Small intestine (tissue), 16 donors: ENCODE measurements at places on chromosomes 3 and 15. TPM values are rescaled to one million over a fixed set of nuclear protein-coding genes. Genes with fewer than 3 reads are reported as not detected.

The ZNF385D gene
- not detected for polyA plus RNA-seq

DNA sequence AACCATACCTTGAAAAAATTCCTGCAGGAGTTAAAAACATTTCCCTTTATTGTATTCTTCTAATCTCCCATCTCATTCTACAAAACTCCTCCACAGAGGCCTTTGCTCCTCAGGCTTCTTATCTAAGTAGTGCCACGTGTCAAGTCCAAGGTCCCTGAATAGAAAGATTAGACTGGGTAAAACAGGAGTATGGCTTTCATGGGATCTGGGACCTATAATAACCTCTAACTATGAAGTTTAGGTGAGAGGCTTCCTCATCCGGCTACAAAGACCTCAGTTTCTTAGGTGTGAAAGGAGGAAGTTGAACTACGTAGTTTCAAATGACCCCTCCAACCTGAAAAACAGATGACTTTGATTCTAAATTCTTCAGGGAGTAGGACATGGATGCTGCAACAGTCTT is 20.0 kb downstream of the GPR15 start:
- peak; percentile 96 for DNase-seq

GRCh38 chr3:40681658-40682055 is 156.9 kb downstream of the ZNF621 start:
- no peak for DNase-seq

DNA sequence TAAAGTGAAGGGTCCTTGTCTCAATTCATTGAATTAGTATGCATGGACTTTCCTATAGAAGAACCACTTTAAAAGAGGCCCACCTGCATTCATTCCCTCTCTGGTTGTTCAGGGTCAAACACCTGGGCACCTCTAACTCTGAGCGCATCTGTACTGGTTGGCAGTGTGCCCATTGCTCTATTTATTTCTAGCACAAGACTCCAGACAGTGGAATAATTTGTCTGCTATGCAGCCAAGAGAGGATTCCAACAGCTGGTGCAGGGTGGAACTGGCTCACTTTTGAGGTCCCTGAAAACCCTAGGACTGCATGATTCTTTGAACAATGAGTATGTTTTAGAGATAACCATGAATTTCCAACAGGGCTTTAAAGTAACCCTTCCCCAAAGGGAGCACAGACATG is 57.9 kb downstream of the CCDC33 start:
- DNase-seq, result no peak

DNA sequence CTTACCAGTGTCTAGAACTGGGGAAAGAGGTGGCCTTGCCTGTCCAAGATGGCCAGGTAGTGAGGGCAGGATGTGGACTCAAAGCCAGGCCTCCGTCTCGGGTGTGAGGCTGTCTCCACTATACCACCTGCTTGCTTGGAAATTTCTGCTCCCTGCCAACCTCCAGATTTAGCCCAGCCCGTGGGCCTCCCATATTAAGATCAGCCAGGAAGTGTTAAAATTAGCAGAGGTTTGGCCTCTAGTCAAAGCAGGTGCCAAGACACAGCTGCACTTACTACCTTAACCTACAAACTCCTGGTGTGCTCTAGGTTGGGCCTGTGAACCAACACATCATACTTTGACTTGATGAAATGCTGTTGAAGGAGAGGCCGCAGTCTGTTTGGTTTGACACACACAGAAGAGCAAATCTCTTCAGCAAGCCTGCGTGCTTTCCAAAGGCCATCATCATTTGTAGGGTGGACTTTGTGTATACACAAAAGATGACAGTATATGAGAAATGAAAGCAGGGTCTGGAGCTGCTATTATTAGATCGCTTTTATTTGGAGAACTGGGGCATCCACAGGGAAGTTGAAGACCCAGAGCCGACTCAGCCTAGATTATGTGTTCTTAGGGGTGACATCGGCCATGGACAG is 206.5 kb downstream of the XXYLT1 start:
- no peak for DNase-seq

GRCh38 chr3:101204246-101204645 is 116.1 kb downstream of the IMPG2 start:
- DNase-seq, result no peak

DNA sequence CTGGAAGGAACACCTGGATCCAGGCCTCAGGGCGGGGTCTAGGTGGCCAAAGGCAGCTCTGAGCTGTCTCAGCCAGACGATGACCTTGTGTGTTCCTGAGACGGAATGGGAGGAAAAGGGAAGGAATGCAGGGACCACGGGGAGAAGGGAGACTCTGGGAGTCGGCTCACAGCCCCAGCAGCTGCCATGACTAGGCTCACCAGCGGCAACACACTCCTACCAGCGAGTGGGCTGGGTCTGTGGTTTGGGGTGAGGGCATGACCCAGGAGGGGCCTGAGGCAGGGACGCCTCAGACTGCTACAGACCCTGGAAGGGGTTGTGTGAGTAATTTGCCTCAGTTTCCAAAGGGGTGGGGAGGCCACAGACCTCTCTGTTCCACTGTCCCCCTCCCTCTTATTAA is 19.8 kb downstream of the IQSEC1 start:
- no peak for DNase-seq

The LMCD1 gene
- 2.5 TPM for polyA plus RNA-seq

- DNase-seq, result peak; percentile 10
Measured at GRCh38 chr15:83092309-83092976, 15.0 kb upstream of the TM6SF1 start.

DNA sequence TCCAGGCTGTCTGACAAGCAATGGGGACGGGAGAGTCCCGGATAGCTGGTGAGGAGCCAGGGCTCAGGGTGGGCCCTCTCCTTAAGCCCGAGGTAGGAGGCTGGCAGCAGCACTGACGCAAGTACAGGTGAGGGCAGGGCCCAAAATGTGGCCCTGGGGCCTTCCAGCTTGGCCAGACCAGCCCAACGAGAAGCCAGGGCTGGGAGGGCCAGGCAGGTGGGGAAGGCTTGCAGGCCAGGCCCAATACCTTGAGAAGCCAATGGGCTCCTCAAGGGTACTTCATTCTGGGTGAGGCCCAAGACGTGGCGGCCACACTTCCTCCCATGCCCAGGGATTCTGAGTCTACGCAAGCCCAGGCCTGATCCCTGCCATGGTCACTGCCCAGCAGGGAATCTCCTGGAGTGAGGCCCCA is 37.2 kb downstream of the AMOTL2 start:
- DNase-seq, result no peak

The GOLGB1 gene
- 28.9 TPM for polyA plus RNA-seq

DNA sequence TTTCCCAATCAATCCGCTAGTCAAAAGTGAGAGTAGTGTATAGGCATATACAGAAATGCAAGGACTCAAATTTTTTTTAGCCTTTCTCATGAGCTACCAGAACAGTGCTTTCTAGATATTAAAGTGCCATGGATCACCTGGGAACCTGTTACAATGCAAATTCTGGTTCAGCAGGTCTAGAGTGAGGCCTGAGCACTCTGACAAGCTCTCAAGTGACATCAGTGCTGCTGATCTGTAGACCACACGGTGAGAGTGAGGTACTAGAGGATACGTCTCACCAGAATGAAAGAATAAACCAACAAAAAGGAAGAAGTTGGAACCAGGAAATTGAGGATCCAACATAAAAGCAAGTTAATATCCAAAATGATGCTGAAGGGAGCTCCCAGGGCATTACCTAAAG is 16.0 kb upstream of the PLA2G4D start:
- DNase-seq, result no peak

DNA sequence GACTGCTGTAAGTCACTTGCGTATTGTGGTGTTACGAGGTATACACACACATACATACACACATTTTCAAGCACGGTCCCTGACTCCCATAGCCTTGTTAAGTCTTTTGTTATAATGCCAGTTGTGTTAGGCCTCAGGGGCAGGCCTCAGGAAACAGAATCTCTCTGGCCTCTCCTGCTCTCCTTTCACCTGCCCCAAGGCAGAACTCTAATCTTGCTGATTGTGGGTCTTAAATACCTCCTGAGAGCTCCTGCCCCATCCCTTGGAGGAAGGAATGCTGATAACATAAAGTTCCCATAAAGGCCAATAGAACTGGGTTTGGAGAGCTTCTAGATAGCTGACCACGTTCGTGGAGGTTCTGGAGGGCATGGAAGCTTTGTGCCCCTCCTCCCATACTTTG is 3.9 kb upstream of the NIT2 start:
- no peak for DNase-seq

- DNase-seq, result peak; percentile 79
Measured at GRCh38 chr3:50503504-50504342, at the start of gene CACNA2D2. TSS of gene CACNA2D2 (minus strand) at chr3:50503634. CDS start at chr3:50503423, 211 bp downstream.

The SLCO3A1 gene
- 0.89 TPM for polyA plus RNA-seq

GRCh38 chr15:89735773-89736172 is 15.3 kb downstream of the MESP1 start:
- no peak for DNase-seq

GRCh38 chr3:129360705-129361460 is 67.6 kb downstream of the EFCAB12 start:
- DNase-seq, result no peak

DNA sequence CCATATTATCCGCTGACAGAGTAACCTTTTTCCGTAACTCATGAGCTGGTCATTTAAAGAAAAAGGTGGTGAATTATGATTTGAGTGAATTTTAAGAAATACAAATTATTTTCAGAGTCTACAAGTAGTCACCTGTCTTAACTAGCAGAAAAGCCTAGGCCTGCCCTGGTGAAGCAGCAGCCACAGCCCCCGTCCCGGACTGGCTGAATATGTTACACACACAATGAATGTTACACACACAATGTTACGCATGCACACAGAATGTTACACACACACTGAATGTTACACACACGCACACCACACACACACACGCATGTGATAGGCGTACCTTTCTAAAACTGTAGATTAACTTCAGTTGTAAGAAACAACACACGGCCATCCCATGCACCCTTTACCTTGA is 77.8 kb downstream of the VGLL4 start:
- DNase-seq, result no peak

DNA sequence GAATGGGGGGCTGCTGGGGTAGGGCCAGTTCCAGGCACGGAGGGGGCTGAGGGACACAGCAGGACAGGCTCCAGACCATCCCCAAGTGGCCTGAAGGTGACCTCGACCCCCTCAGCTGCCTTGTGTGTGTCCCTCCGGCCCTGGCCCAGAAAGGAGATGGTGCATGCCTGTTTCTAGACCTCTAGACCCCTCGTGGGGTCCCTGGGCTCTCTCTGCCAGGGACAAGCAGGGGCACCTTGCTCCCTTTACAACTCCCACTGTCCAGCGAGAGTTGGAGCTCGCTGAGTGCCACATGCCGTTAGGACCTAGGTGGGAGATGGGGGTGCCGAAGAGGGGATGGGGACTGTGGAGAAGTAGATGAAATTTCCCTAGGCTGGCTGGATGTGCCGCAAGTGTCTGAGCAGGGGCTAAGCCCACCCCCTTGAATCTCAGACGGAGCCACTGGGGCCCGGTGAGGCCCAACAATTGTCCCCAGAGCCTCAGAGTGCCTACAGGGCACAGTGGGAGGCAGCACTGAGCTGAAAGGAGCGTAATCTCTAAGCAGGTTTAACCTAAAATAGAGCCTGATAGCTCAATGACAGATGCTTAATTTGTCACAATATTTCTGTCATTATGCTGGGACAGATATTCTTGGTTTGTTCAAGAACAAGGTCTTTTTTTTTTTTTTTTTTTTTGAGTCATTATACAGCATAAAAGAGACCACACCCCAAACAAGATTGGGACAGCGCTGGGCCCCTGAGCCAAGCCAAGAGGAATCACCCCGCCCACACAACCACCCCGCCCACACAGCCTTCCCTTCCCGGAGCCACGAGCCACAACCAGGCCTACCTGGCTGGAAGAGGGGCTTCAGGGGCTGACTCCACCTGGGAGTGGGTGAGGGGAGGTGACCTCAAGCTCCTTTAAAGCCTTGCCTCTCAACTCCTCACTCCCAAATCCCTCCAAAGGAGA is 23.6 kb upstream of the KLF13 start:
- DNase-seq, result no peak

GRCh38 chr3:133448478-133449122 is 48.7 kb downstream of the BFSP2 start:
- no peak for DNase-seq

GRCh38 chr3:46812237-46812791 is 50.9 kb downstream of the MYL3 start:
- peak; percentile 60 for DNase-seq

GRCh38 chr15:70509282-70509662 is 254.1 kb downstream of the UACA start:
- DNase-seq, result no peak

DNA sequence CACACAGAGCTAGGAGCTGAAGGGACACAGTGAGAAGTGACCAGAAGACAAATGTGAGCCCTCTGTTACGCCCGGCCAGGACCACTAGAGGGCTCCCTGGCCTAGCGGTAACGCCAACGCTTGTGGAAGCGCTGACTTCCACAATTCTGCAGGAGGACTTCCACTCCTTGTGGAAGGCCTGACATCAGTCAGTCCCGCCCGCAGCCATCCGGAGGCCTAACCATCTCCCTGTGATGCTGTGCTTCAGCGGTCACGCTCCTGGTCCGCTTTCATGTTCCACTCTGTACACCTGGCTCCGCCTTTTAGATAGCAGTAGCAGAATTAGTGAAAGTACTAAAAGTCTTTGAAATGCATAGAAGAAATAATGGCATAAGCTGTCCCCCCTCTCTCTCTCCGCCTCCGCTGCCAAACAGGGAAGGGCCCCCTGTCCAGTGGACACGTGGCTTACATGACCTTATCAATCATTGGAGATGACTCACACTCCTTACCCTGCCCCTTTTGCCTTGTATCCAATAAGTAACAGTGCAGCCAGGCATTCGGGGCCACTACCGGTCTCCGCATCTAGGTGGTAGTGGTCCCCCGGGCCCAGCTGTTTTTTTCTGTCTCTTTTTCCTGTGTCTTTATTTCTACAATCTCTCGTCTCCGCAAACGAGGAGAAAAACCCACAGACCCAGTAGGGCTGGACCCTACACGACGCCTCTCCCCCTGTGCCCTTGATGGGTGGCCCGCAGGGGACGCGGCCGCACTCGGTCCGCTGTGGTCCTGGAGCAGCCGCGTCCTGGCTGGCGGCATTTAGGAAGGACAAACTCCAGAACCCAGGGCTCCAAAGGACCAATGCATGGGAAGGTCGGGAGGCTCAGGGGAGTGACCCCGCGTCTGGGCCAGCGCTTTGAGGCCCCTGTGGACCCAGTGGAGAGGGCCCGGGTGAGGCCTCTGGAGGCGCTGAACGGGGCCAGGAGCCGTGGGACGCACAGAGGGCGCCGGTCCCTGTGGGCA is 27.0 kb upstream of the RPL32 start:
- DNase-seq, result peak; percentile 87

DNA sequence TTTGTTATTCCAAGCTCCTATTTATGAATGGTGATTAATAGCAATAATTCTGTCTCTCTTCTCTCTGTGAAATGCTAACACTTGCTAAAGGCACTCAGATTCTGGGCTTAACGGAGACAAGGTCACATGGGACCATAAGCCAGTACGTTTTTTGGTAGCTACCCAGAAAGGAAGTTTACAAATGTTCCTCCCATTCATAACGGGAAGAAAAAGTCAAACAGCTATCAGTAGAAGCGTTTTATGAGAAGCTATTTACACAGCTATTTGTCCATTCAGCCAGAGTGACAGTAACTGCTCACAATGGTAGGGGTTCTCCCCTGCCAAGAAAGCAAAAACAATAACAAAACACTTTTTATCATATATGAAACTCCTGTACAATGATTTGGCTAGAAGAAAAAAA is 51.5 kb downstream of the ZMAT3 start:
- DNase-seq, result no peak
